ENCODE measurements at places on chromosomes 3 and 15.
A peak's percentile ranks its signal among the peaks of the same experiment; 100 is the strongest.

- DNase-seq, result no peak
Observed at GRCh38 chr3:8420612-8421011, 81.0 kb upstream of the LMCD1 start.

DNA sequence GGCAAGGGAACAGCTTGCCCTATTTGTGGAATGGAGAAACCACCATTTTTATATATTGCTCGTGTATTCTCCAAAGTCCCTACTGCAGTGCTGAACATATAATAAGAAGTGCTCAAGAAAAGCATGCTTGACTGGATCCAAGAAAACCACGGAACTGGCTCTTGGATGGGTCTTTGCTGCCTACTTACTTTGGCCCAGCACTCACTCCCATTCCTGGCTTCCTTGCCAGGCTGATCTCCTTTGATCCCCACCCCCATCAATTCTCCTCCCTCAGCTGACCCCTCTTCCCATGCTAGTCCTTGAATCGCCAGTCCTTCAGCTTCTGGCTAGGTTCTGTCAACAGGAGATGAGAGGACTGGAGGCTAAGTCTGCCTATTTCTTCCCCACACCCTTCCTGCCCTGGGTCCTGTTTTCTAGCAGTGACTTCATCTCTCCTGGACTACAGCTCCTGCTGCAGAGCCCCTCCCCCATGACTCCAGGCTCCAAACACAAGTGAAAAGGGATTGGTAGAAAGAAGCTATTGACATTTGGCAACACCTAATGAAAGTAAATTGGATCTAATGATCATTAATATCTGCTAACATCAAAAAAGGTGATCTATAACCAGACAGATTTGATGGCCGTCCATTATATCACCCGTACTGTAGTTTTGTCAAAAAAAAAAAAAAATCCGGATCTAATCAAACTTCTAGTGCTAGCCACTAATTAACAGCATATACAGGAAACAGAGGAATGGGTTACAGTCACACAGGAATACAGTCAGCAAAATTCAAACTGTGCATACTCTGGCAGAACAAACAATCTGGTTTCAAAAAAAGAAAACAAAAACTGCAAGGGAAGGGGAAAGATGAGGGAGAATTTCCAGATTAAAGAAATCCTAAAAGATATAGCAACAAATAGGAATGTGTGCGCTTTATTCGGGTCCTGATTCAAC, 7.8 kb downstream of the FAM240A start:
- no peak for DNase-seq

DNA sequence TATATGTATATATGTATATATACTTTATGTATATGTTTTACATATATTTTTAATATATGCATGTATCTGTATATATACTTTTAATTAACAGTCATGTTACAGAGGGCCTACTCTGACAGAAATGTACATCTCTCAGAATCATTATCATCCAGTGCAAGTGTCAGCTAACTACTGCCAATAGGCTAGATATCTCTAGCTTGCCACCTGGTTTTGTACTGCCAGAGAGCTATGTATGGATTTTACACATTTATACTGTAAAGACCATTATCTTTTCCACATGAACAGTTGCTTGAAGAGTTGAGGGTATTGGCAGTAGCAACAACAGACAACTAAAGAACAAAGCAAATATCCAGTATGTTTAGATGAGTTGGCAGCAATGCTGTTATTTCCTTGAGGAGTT, 99.7 kb upstream of the VGLL3 start:
- no peak for DNase-seq

- no peak for DNase-seq
Observed at GRCh38 chr3:177830411-177830849, 633.1 kb upstream of the TBL1XR1 start.

- DNase-seq, result no peak
Observed at GRCh38 chr3:101519685-101520365, 6.8 kb upstream of the SENP7 start.

DNA sequence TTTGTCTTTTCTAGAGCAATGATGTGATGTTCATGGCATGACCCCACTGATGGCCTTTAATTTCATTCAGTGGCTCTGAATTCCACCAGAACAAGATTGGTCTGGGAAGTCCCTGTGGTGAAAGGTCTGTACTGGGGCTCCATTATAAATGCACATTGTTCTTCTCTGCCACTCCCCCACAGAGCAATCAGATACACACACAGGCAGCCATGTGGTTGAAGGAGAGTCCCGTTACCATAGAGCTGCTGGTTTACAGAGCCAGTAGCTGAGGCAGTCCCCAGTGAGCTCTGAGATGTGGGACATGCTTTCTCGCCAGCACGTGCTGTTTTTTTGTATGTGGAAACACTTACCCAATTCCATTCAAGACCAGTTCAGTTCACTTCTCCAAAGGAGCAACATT, 172.7 kb upstream of the TRIM42 start:
- no peak for DNase-seq

GRCh38 chr15:61519296-61519695, 290.2 kb upstream of the RORA start:
- DNase-seq, result no peak

DNA sequence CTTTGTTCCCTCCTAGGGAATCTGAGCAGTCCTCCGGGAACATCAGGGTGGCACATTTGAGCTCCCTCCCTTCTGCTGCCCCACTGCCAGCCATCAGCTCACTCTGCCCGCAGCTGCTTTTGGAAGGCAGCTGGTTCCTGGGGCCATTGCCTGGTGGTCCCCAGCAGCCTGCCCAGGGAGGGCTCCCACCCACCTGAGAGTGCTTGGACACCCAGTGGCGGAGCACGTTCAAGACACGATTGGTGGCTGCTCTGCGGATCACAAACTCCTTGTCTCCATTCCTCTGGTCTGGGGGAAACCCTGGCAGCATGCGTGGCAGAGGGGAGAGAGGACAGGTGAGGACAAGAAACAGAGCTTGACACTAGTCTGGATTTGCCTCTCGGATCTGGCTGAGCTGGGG, 53.7 kb upstream of the CTSH start:
- DNase-seq, result no peak

GRCh38 chr15:70859322-70859908, 5.5 kb upstream of the LARP6 start:
- DNase-seq, result no peak

- no peak for DNase-seq
Observed at GRCh38 chr3:190281308-190282051, 40.8 kb downstream of the CLDN1 start.

DNA sequence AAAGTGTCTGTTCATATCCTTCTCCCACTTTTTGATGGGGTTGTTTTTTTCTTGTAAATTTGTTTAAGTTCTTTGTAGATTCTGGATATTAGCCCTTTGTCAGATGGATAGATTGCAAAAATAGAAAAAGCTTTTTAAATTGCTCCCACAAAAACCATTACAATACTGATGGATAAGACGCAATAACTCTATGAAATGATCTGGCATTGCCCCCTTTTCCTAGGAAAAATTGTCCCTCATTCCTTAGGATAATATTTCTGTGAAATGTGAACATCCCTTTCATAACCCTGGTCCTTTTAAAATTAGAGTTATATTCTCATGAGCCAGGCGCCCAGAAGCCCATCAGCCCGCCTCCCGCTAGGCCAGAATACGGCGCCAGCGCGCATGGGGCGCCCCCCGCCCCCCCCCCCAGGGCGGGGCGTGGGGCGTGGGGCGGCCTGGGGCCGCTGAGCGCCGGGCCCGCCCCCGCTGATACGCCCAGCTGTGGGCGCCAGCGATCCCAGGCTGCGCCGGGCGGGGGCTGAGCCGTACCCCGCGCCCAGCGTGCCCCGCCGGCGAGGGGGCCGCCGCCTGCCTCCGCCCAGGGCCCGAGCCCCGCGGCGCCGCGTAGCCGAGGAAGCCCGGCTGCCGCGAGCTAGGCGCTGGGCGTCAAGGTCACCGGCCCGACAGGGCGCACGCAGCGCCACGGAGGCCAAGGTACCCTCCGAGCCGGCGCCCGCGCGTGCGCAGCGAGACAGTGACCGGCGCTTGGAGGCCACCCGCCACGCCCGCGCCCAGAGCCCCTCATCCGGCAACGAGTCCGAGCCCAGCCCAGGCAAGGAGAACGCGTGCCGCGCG, 11.1 kb upstream of the ROPN1B start:
- DNase-seq, result no peak

GRCh38 chr3:68666429-68667136, 265.8 kb downstream of the TAFA4 start:
- no peak for DNase-seq

GRCh38 chr15:95512906-95513305, 817.6 kb upstream of the NR2F2 start:
- no peak for DNase-seq

DNA sequence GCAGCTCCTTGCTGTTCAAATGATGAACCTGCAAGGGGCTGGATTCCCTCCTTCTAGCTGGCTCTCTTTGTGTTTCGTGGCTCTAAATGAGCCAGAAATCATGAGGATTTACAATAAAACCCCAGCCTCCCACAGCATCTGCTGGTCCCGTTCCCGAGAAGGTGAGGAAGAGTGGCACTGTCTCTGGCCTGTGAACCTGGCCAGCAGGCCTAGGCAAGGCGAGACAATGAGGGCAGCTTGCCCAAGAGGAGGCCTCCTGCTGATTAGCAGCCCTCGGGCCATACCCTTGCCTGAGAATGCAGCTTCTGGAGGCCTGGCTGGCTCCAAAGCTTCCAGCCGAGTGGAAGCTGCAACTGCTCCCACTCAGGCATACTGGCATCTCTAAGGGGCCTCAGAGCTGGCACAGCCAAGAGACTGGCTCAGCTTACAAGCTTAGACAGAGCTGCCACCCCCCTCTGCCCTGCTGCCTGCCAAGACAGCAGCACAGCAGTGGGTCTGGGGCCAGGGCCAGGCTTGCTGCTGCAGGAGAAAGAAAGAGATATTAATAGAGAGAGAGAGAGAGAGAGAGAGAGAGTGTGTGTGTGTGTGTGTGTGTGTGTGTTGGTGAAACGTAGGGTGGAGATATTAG, 76.5 kb downstream of the HMG20A start:
- peak; percentile 70 for DNase-seq

DNA sequence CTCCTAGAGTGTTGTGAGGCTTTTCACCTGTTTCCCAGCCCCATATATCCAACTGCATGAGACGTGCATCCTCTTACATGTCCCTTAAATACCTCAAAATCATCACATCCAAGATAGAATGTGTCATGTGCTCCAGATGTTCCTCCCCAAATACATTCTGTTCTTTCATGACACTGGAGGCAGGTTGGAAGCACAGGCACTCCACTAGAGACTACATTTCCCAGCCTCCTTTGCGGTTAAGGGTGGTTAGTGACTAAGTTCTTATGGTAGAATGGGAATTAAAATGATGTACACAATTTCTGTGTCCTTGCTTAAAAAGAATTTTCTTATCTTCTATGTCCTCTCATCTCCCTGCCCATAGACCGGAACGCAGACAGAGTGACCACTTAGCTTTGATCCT, 34.3 kb downstream of the TMEM40 start:
- DNase-seq, result no peak

GRCh38 chr3:71468311-71469137, 115.0 kb downstream of the FOXP1 start:
- DNase-seq, result no peak

DNA sequence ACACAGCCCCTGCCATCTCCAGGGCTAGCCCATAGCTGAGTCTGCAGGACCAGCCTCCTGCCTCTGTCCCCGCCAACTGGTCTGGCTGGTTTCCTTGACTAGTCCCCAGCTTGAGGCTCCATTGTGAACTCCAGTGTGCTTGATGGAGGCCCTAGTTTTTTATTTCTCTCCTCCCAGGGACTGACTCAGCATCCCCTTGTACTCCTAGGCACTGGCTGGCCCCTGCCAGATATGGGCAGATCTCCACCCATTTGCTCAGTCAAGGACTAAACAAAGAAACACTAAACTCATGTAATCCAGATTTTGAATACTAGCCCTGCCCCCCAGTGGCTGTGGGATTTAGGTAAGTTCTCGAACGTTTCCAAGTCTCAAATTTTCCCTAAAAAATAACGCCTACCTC, 415.4 kb upstream of the RORA start:
- DNase-seq, result no peak

DNA sequence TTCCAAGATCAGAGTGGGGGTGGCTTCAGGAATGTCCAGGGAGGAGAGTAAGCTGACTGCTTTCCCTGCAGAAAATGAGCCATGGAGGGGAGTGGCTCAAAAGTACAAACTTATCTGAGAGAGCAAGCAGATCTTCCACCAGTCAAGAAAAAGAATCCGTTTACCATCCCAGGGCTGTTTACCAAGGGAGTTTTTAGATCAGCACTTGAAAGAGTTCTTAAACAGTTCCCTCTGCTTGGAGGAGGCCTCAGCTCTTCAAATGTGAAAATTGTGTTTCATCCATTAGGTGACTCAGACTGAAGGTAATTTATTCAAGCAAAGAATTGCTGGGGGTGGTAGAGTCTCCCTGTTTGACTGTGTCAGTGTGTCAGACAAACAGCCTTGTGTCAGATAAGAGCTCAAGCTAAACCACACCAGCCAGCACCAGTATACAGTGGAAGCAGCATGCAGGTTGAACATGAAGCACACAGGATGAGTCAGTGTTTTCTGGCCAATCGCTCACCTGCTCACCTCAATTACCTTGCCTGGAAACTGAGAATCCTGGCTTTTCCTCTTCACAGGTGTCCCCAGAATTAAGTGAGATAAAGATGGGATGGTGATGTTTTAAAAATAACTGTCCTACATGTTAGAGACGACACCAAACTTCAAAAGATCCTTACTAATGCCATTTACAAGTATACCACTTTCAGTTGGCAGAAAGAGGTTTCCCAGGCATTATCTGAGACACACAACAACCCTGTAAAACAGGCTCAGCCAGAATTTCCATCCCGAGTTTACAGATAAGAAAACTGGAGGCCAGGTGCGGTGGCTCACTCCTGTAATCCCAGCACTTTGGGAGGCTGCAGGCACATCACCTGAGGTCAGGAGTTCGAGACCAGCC, 21.7 kb downstream of the SH3BP5 start:
- peak; percentile 72 for DNase-seq

DNA sequence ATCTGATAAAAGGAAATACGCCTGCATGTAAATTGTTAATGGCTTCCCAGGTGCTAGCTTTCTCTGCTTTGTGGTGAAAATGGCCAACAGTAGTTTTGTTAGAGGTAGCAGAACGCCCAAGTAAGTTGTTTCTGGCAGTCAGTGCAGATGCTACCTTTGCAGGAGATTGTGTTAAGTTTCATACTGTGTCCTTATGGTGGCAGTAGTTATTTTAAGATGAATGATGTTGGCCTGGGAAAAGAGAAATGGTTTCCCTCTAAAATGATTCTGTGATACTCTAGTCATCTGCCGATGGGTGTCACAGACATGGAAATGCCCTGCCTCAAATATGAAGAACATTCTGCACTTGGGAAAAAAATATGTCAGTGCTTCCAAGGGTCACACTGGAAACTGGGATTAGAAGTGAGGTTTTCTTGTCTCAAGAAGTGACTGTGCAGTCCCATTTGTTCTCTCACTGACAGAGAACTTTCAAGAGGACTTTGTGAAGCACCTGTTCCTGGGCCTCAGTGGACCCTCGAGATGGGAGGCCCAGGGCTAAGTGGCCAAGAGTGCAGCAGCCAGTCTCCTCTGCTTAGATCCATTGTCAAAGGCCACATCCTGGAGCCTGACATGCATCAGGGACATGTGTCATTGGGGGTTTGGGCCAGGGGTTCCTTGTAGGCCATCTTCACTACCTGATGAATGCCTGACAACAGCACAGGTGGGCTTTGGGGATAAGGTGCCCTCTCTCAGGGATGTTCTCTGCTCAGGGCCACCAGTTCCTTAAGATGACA, 393.3 kb downstream of the CACNA2D3 start:
- DNase-seq, result no peak
